ENCODE measurements at places on chromosomes 3 and 15. TPM values are rescaled to one million over a fixed set of nuclear protein-coding genes. Genes with fewer than 3 reads are reported as not detected.
A peak's percentile ranks its signal among the peaks of the same experiment; 100 is the strongest.

LRRC31 gene
- total RNA-seq: 0.98 TPM

CYP8B1 gene
- not detected for total RNA-seq

GRCh38 chr3:53490459-53490968, 3.9 kb upstream of the CACNA1D start:
- DNase-seq: no peak

DNA sequence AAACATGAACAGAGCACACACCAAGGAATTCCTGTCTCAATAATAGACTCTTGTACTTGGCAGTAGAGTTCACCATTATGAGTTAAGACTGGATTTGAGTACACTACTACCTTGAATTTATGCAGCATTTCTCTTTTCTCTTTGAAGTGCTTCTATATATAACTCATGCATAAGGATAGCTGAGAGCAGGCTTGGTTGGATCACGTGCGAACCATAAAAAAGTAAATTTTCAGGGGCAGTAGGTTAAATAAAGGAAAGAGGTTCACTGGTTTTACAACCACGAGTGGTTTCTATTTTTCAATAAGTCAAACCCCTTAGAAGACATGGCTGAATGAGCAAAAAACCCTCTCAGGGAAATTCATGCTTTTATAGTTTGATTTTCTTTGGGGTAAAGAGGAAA, 28.6 kb upstream of the PDZRN3 start:
- DNase-seq: no peak

GRCh38 chr3:7546253-7546652, 685.3 kb downstream of the GRM7 start:
- DNase-seq: peak; percentile 38

- no peak for DNase-seq
Observed at GRCh38 chr3:103048068-103048722, 613.4 kb downstream of the ZPLD1 start.

- no peak for DNase-seq
Observed at GRCh38 chr3:69209413-69209812, 87.0 kb upstream of the LMOD3 start.
